ENCODE measurements at places on chromosomes 12 and 14.

- DNase-seq, result no peak
Observed at GRCh38 chr12:69330475-69331473, 17.4 kb upstream of the LYZ start.

DNA sequence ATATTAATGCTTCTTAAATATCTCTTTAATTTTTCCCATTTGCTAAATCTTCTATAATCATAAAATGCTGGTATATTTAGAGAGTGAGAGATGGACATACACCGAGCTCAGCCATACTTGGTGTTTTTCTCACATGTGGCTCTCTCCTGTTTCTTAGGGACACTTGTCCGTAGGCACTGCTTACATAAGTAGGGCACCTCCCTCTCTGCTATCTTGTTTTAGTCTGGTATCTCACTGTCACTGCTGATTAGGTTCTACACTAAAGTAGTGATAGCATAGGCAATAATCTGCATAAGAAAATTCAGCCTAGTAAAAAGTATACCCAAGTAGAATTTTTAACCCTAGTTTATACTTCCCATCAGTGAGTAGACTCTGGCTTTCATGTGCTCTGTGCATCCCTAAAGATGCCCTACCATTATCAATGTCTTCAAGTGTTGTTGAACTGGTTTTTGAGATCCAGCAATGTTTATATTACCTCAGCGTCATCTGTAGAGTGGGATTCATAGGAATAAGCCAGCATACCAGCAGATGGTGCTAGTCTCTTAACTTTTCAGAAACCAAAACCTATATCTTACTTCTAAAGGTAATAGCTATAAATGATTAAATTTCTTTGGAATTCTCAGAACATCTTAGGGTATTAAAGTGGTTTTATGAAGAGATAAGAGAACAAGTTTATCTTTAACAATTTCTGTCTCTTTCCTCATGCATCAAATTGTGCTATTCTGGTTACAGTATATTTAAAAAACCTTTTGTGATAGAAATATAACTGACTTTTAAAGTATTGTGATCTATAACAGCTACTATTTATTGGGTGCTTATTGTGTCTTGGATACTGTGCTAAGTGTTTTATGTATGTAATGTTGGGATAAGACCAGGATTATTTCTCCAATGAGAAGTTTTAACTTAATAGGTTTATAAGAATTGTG, 32.9 kb downstream of the ARID2 start:
- peak; percentile 38 for DNase-seq

- DNase-seq, result no peak
Observed at GRCh38 chr14:69880044-69880487, 850 bp downstream of the SMOC1 start.

GRCh38 chr12:9367828-9368227, 159.6 kb upstream of the PZP start:
- DNase-seq, result no peak

- DNase-seq, result no peak
Observed at GRCh38 chr12:108320507-108321293, 18.4 kb downstream of the CMKLR1 start.

- DNase-seq, result peak; percentile 27
Observed at GRCh38 chr12:107759410-107759809, 1.5 kb downstream of the PRDM4 start.

DNA sequence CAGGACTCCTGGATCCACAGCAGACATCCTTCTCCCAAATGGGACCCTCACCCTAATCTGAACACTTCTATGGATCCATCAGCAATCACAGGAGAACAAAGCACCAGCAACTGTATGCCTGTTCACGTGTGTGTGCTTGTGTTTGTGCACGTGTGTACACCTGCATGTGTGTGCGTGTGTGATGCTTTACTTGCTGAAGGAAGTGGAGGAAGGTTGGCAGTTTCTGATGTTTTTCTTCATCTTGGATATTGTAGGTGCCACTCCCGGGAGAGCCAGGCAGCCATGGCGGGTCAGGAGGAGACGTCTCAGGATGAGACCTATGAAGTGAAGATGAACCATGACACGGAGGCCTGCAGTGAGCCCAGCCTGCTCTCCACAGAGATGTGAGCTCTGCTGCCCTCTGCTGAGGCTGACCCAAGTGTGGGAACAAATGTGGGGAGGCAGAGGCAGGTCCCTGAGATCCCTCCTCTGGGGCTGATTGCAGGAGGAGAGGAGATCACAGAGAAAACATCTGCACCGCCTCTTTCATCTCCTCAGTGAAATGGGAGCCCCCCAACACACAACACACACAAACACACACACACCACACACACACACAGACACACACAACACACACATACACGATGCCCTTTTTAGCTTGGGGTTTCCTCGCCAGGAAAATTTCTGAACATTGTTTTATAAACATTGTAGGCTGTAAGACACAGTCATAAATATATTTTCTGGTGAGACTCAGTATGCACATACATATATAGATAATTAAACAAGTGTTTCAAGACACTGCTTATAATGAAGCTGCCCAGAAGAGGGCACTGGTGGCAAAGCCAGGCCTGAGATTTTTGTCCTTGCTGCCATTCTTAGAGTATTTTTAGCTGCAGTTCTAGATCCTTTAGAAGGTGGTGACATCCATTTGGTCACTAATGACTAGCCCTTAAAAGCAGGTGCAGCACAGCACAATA, 112.2 kb upstream of the FKBP4 start:
- DNase-seq, result peak; percentile 30

DNA sequence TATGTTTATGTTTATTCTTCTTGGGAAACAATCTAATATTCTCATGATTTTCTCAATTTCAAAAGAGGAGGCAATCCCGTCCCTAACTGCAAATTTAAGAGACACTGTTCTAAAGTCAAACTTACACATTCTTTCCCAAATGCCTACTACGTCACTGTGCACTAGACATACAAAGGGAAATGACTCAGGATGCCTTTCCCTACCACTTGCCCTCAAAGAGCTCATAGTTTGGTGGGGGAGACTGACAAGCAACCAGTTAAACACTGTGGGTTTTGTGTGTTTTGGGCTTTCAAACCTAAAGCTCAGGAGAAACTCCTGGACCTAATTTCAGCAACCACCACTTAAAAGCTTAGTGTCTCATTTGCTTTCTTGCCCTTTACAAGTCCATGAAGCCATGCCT, 58.4 kb downstream of the ATP2B1 start:
- DNase-seq, result no peak

DNA sequence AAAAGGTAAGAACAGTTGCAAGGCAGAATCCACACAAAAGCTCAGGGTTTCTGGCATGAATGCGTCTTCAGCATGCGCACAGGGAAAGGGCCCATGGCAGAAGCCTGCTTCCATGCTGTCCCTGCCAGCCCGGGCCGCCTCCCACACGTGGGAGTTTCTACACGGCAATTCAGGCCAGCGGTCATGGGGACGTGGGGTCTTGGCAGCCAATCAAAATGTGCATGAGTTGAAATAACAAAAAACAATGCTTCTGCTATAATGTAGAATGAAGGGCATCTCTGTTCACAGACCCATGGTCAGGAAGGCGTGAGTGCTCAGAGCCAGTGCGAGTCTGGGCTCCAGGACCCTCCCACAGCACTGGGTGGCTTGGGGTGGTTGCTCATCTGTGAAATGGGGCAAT, 28.6 kb downstream of the AMN start:
- no peak for DNase-seq

DNA sequence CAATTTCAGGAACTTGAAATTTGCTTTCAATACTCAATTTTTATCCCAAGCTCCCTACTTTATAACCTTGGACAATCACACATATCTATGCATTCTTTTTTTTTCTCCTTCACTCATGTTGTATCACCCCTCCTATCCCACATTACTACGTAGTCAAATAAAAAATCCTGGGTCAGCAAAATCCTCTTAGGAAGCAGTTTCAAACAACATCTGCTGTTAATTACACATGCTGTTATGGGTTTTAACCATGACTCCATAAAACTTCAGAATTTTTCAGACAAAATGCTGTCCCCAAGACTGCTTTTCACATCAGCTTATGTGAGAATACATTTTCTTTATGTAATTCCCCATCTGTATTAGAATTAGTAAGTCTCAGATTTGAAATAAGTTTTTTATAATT, 61.7 kb downstream of the LRFN5 start:
- no peak for DNase-seq

- DNase-seq, result no peak
Observed at GRCh38 chr12:76685246-76685678, 78.7 kb upstream of the ZDHHC17 start.

GRCh38 chr12:90275088-90275487, 566.5 kb upstream of the ATP2B1 start:
- DNase-seq, result no peak

DNA sequence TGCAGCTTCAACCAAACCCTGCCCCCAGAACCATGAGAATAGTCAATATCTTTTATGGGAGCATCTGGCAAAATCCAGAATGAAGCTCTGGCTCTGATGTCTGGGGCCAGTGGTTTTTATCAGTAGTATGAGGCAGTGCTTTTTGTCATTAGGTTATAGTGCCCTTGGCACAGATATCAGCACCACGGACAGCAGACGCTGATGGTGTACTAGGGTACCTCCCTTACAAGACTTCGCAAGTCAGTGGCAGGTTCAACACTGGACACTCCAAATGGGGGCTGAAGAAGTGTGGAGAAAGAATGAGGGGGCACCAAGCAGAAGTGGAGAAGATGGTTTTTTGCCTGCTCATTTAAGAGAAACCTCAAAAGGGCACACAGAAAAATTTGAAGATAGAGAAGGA, 68.2 kb upstream of the E2F7 start:
- DNase-seq, result peak; percentile 44

GRCh38 chr14:104072586-104072985, 12.9 kb upstream of the ASPG start:
- no peak for DNase-seq

DNA sequence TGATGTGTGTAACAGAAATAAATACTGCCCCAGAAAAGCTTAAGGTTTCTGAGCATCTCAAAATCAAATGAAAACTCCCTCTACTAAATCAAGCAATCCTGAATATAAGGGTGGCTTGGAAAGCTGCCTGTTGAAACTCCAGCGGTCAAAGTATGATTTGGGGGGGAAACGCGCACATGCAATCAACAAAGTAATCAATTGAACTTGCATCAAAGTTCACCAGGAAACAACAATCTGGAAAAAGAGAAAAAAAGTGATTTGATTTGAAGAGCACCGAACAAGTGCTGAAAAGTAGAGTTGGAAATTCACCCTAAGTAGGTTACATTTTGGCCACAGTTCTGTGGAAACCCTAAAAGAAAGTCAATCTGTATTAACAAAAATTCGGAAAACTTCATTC, 700 bp downstream of the CNIH1 start:
- DNase-seq, result no peak

DNA sequence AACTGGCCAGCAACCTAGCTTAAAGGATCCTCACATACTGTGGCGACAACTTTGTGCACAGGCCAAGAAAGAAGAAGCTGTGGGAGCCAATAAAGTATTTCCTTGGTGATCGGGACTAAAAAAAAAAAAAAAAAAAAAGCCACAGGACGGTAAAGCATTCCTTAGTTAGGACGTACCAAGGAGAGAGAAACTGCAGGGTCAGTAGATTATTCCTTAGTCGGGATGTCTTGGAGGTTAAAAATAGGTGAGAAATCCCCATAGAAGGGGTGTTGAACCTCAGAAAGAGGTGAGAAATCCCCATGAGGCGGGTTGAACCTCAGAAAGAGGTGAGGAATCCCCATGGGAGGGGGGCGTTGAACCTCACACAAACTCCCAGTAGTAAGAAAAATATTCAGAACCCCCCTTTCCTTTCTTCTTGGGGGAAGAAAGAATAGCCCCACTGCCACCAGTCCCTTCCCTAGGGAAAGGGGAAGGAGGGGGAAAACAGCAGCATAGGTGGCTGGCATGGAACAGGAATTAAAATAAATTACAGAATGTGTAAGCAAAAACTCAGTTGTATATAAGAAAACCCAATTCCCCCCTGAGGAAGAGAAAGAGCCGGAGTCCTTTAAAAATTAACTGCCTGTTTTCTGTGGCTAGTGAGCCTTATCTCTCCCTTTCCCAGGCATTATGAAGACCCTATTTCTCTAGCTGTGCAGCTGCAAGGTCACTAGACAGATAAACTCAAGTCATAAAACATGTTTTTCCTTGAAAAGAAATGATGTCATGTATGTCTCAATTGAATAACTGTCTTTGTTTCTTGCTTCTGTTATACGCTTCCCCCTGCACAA, 26.8 kb downstream of the KLRK1 start:
- no peak for DNase-seq

DNA sequence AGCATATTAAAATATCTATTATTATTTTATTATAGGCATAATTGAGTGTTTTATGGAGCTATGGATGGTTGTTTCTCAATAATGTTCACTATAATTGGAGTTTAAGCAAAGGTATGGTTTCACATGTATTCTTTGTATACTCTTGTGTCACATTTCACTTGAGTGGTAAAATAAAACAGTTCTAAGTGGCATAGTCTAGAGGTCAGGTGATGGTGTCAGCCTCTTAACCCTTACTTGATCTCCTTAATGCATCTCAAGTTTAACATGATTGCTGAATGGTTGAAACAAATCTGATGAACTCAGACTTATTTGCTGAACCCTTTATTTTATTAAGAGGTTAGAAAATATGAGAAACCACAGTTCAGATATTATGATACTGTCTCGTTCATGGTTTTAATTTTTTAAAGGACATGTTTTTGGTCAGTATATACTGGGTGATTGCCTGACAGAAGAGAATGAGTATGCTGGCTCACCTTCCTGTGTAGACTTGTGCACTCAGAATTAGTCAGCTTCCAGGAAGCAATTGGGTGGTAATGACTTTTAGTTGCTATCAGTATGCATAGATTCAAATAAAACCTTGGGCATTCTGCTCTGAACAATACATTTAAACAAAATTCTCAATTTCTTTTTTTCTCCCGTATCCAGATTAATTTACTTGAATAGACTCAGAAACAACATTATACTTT, 464.6 kb downstream of the PCNX1 start:
- DNase-seq, result peak; percentile 2
